ENCODE measurements at places on chromosomes 5 and 9.

DNA sequence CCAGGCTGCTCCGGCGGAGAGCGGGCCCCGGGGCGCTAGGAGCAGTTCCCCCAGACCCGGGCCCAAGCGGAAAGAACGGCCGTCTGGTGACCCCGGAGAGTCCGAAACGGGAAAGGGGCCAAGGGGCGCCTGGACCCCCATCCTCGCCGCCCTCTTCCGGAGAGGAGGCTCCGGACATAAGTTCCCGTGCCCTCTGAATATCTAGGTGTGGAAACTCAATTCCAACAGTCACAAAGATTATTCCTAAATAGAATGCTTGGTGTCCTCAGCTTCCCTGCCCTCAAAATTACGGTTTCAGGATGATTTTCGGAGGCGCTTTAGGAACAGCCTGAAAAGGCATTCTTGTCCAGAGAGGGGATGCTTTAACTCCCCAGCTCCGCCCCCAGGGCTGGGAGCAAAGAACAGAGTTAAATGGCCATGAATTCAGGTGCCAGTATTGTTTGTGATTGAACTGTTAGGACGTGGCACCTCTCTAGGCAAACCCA is 681 bp upstream of the LHFPL2 start:
- DNase-seq = no peak

DNA sequence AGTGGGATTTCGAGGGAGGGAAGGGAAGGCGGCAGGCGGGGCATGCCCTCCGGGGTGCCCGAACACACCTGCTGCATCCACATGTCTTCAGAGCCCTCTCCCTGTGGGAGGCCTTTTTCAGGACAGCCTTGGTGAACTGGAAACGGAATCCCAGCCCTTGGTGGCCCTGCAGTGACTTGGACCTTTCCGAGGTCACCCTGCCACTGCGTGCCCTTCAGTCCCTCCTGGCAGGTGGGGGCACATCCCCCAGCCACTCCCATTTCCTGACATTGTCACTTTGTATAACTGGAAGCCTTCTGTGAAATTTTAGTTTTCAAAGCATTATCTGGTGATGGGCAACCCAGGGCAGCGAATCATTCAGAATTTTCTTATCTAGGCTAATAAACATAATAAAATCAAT is 11.0 kb upstream of the AHRR start:
- no peak for DNase-seq

- DNase-seq = no peak
These were observed 18.4 kb upstream of the CDKN2AIPNL start for GRCh38 chr5:134430001-134430569.

GRCh38 chr5:6543830-6544560 is 88.8 kb downstream of the NSUN2 start:
- no peak for DNase-seq

DNA sequence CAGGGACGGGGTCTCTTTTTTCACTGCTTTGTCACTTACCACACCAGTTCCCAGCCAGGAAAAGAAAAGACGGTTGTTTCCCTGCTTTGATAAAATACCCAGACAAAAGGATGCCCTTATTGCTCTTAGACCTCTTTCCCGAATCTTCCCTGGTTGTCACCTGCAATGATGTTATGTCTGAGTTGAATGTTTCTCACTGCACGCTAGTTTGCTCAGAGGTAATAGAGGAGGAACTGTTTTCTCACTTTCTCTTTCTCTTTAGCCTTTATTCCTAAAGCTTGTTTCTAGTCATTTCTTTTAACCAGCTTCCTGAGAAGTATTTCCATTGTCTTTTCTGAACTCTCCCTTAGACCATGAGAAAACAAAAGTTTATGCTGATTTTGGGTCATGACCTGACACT is 32.9 kb downstream of the ACER2 start:
- no peak for DNase-seq

GRCh38 chr9:113454914-113455761 is 8.4 kb upstream of the RGS3 start:
- DNase-seq = no peak

DNA sequence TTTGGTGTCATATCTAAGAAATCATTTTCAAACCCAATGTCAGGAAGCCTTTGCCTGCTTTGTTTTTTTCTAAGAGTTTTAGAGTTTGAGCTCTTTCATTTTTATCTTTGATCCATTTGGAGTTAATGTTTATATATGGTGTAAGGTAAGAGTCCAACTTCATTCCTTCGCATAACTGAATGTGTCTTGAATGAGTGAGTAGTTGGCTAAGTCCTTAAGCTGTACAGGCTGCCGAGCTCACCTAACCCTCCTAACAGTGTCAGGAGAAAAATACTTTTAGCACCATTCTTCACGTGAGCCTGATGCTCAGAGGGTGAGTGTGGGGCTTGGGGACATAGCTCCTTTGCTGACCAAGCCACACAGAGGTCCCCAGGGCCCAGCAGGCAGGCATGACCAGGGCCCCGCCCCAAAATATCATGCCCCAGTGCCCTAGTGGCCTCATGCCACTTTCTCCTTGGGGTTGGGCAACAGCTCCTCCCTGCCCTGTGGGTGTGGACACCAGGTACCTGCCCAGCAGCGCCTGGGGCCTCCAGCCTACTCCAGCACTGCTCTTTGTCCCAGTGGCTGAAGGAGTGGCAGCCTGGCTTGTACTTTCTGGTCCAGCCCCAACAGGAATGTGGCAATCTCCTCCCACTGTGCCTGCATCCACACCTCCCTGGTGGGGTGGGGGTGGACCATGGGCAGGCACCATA is 17.2 kb downstream of the PPARGC1B start:
- no peak for DNase-seq

- no peak for DNase-seq
These were observed 223.5 kb upstream of the PCSK5 start for GRCh38 chr9:75666856-75667554.

- no peak for DNase-seq
These were observed 793 bp downstream of the AGPAT2 start for GRCh38 chr9:136686534-136686793.

- no peak for DNase-seq
These were observed 1.6 kb upstream of the CARD9 start for GRCh38 chr9:136375096-136375495.

DNA sequence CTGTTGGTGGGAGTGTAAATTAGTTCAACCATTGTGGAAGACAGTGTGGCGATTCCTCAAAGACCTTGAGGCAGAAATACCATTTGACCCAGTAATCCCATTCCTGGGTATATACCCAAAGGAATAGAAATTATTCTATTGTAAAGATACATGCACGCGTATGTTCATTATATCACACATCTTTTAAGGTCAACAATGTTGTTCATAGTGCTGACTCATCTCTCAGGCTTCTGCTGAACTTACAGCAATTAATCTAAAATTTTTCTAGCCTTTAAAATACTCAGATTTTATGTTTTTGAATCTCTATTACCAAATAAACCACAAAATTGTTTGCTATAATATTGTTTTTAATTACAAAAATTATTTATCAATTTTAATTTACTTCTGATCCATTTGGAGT is 38.8 kb upstream of the ZNF618 start:
- no peak for DNase-seq

DNA sequence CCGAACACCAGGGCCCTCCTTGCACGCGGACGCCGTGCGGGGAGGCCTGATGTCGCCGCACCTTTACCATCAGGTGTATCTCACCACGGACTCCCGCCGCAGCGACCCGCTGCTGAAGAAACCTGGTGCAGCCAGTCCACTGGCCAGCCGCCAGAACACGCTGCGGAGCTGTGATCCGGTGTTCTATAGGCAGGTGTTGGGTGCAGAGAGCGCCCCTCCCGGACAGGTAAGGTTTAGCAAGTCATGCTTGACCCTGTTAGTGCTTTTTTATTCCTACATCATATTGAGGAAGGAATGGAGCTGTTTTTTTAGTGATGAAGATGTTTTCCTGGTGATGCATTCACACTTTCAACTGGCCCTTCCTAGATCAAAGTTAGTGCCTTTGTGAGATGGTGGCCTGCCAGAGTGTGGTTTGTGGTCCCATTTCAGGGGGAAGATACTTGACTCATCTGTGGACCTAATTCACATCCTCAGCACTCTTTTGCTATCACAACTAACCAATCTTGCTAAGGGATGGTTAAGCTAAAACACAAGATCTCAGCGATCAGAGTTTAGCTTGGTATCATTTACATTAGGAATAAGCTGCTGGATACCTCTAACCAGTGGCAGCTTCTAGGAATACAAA is 2.7 kb downstream of the PCDHGC3 start:
- DNase-seq = no peak

DNA sequence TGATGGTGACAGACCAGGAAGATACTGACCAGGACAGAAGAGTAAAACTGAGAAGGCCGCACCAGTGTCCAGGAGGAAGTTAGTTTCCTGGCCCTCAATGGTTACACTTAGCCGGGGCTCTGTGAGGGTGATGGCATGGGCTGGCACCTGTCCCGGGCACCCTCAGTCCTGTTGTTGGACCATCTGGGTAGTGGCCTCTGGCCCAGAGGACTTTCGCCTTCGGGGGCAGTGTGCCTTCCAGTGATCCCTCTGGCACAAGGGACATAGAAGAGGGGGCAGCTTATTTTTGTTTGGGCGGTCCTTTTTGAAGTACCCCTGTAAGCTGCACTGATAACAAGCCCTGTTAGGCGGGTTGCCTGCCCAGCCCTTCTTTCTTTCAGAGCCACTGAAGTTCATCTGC is 1108.6 kb downstream of the TAF11L14 start:
- DNase-seq = no peak

GRCh38 chr9:100071271-100071670 is 27.5 kb downstream of the ERP44 start:
- DNase-seq = no peak

GRCh38 chr5:117201001-117201400 is 626.4 kb upstream of the SEMA6A start:
- no peak for DNase-seq

DNA sequence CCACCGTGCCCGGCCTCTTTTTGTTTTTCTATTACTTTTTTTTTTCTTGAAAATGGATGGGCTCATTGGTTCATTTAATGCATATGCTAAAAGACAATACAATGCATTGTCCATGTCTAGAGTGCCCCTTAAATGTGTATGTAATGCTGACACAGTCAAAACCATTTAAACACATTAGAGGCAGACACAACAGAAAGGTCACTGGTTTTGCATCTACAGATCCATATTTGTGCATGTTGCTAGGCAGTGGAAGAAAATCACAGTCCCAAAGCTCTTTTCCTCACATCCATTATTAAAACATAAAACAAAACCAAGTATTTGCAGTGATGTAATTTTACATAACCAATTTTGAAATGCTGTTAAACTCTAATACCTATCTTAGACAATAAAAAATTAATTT is 389.0 kb downstream of the TAF11L14 start:
- DNase-seq = no peak

DNA sequence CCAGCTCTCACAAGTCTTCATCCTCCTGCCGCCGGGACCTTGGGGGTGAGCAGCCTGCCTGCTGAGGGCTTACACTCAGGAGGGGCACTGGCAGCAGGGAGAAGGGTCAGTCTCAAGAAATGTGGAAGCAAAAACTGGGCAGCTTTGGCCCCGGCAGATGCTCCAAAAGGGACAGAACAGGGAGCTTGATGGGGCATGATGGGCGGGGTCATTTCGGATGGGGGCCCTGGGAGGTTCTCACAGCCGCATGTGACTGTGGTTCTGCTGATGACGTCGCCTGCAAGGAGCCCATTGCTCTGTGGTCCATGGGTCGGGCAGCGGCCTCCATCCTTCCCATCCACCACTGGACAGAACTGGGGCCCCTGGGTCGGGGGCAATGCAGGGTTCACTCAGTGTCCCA is 76.6 kb downstream of the OLFM1 start:
- no peak for DNase-seq

DNA sequence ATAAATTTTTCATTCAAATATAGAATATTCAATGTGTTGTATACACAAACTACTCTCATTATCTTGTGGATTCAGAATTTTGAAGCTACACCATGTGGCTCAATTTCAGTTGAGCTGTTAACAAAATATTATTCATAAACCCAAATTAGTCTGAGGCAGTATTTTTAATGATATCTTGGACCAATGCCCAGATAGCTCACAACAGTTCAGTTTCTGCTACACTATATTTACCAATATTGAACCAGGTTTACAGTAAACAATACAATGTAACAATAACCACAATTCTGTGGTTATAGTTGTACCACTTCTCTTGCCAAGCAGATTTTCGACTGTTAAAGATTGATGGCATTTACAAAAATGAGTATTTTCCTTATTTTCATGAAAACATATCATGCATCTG is 99.9 kb downstream of the SSBP2 start:
- no peak for DNase-seq

GRCh38 chr9:86660146-86660943 is 287.0 kb downstream of the GAS1 start:
- DNase-seq = no peak

DNA sequence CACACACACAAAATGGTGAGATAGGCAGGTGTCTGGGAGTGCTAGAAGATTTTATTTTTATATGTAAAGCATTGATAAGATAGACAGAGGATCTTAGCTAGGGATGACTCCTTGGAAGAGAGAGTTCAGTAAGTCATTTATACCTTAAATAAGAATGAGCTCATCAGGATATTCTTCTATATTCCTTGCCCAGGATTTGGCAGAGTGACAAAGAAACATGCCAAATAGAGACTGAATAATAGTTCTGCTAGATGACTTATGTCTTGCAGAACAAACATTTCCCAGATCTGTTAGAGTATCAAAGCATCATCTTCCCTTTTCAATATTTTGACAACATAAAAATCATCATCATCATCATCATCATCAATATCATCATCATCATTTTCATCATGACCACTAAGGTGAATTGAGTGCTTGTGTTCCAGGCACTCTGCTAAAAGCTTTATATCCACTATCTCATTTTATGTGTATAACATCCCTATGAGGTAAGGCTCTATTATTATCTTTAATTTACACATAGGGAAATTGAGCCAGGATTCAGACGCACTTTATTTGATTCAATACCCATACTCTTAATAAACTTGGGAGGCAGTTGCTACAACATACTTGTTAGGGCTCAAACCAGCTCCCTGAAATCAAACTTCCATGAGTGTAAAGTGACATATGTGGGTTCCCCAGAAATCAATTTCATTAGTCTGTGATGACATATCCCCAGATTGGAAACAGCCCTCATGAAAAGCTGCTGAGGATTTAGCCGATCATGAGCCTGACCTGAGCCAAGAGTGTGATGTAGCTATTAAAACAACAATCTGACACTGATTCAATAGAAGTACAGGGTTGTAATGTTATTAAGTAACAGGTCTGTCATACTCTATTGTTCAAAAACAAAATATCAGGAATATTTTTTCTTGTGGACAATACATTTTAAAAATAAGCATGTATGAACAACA is 176.3 kb upstream of the SEMA6A start:
- DNase-seq = no peak

- DNase-seq = no peak
These were observed 322.0 kb downstream of the NTRK2 start for GRCh38 chr9:84991514-84991870.

GRCh38 chr5:158756871-158757270 is 342.8 kb downstream of the EBF1 start:
- DNase-seq = no peak

DNA sequence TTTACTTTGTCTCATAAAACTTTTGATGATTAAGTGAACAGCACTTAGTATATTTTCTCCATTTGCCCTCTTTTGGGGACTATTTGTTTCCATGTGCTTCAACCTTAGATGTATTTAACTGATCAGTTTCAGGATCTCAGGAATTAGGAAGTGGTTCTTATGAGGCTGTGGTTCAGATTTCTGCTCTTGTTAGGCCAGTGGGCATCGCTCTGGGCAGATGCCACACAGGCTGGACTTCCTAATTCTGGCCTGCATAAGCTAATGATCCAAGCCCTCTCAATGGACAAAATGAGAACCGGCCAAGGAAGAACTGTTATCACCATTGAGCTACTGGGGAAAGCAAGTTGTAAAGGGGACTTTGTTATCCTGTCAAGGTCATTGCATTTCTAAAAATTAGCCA is 6.9 kb downstream of the ARHGAP26 start:
- no peak for DNase-seq

Data from activated CD4-positive, alpha-beta T cell treated with anti-CD3 and anti-CD28 coated beads, Interleukin-2, amount 50 U/mL, for 1 hour (primary cell).